ENCODE measurements at places on chromosomes 2 and 18.

DNA sequence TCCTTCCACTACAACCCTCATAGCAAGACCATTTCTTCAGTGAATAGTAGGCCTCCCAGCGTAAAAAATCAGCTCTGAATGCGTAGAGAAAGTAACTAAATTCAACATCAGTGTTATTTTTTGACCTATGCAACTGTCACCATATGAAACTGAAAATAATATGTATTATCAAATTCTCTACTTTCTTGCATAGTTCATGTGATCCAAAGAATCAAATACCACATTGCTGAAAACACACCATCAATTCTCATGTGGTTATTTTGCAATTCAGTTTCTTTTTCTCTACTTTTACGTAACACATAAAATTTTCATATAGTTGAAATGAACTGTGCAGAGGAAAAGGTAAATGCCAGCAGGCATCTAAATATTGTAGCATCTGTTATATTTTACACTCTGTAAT is 208.5 kb upstream of the SPOPL start:
- no peak for DNase-seq

- DNase-seq, result no peak
Observed at GRCh38 chr2:125227843-125228392, 1202.8 kb downstream of the CNTNAP5 start.

- DNase-seq, result no peak
Observed at GRCh38 chr2:145483854-145484253, 963.9 kb upstream of the ZEB2 start.

DNA sequence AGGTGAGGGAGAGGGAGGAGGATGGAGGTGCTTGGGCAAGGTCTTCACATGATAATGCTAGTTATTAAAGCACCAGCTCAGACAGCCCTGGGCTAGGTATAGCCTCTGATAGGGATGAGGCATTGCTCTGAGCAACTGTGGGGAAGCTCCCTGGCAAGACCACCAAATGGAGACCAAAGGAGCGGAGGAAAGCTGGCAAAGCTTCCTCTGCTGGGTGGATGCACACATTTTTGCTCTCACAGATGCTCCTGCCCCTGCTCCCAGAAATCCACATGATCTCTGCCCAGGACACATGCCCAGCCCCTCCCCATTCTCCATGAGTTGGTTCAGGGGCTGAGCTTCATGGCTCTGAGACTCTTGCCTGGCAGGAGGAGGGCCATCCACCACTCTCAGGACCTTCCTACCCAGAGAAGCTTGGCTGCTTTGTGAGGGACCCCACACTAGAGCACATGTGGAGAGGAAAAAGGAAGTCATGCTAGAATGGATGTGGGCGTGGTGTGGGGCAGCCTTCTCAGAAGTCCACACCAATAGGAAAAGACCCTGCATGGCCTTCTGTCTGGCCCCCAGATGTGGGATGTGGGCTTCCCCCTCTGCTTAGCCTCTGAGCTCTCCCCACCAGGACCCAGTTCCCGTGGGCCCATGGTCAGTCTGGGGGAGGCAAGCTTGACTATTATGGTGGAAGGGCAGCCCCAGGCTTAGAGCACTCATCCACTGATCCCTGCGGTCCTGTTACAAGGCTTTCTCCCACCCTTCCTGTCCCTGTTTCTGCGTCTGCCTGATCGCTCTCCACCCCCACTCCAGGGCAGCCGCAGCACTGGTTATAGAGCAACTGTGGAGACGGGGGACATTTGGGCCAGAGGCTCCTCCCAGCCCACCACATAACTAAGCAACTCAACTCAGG is 10.5 kb upstream of the CYP26B1 start:
- DNase-seq, result no peak

DNA sequence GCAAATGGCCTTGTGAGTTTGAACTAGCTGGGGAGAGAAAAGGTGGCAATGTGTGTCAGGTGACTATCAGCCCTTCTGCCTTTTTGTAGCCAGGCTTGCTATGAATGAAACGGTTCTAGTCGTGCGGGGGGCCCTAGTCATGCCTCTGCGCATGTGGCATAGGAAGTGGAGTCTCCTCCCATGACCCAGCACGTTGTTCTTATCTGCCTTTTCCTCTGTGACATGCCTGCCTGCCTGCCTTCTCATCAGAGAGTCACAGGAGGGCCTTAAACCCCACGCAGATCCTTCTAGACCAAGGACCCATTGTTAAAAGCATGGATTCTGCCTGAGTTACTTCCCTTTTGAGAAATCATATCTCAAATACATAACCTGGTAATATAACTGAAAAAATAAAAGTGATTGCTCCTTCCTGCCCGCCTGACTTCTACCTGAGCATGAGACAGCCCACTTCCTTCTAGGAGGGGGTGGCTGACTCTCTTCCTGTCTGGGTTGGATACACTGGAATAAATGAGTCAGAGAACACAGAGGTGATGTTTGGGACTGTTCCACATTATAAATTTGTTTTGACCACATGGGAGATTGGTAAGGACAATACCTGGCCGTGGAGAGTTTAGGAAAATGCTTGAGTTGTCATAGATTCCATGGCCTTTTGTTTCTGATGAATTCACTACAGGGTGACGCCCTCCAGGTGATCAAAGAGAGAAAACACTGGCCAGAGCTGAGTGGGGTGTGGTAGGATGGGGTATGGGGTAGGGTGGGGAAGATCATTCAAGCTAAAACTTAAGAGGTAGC is 49.8 kb downstream of the FBLN7 start:
- peak; percentile 92 for DNase-seq

DNA sequence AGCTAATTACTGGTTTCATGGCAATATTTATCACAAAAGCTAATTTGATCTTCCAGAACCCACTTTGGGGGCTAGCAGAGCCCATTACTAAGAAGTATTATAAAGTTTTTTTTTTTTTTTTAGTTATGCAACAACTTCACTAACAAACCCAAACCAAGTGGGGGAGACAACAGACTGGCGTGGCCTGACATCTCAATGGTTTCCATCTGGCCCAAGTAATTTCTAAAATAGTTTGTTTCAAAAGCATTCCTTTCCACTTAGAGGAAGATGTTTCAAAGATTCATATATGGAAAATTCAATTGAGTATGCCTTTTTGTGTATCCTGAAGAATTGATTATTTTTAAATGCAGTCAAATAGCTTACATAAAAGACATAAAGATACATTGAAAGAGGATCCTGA is 367.1 kb downstream of the HRH4 start:
- no peak for DNase-seq

DNA sequence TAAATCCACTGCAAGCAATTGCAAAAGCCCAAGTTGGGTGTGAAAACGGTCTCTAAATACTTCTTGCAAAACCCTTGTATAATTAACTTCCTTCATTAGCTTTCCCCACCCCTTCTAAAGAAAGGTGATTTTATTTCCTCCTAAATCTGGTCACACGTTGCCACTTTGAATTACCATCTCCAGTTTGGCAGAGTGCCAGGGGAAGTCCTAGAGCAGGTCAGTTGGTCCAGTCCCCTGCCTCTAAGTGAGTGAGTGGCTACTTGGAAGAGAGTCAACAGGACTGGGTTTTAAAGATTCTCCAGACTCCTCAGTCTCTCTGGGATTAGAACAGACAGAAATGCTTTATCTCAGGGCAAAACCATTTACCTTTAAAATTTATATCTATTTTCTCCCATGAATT is 18.7 kb upstream of the LYPD6B start:
- no peak for DNase-seq

GRCh38 chr2:132564065-132564464 is 105.9 kb downstream of the LYPD1 start:
- DNase-seq, result no peak

DNA sequence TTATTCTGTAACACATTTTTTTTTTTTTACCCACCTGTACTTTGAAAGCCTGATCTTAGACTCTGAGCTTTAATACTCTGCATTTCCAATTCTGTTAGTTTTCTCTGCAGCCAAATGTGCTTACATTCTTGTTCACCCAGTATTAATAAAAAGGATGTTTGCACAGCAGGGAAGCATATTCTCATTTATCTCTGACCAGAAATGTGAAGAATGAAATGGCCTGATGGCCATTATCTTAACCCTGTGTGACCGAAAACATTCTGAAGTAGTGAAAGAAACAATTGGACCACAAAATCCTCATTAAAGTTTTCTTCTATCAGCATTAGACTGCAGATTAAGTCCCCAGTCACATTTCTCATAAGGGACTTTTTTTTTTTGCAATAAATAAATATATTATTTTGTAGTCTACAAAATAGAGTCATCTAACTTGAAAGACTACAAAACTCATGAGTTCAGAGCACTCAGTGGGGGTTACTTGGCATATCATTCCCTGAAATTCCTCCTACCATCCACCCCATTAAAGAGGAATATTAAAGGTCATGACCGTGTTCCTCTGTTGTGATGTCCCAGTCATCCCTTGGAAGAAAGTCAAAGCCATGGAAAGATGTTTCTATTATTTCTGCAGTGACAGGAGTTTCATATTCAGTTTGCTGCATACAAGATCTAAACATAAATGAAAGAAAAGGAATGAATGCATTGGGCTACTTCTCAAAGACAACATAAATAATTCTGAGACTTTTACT is 364.4 kb downstream of the RND3 start:
- DNase-seq, result no peak

- no peak for DNase-seq
Observed at GRCh38 chr2:215969131-215969841, 44.1 kb downstream of the MREG start.

DNA sequence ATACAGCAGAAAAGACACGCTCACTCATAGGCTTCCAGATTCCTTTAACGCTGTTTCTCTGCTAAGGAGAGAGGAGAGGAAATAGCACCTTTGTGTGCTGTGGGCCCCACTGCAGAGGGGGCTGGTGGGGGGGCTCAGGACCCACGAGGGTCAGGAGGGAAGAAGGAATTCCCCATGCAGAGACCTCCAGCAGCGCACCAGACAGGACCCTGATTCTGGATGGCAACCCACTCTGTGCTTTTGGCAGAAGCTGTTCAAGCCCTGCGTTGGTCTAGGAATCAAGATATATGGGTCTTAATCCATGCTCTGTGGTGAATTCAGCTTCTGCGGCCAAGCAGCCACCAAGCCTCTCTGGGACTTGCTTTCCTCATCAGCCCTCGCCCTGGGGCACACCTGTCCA is 31.0 kb downstream of the MYCN start:
- DNase-seq, result no peak
